ENCODE measurements at places on chromosomes 4 and X. TPM values are rescaled to one million over a fixed set of nuclear protein-coding genes. Genes with fewer than 3 reads are reported as not detected.

GRCh38 chr4:140238351-140239056, 84.5 kb upstream of the MAML3 start:
- no peaks in the 10 kb centered on the region for H3K36me3 ChIP-seq
- H3K4me1 ChIP-seq: peaks cover 43% of the 10 kb centered on the region
- no peaks in the 10 kb centered on the region for H3K27me3 ChIP-seq
- no peak overlapping the region for H3K4me3 ChIP-seq
- H3K27ac ChIP-seq: peak overlapping the region; percentile 81
- DNase-seq: no peak

DNA sequence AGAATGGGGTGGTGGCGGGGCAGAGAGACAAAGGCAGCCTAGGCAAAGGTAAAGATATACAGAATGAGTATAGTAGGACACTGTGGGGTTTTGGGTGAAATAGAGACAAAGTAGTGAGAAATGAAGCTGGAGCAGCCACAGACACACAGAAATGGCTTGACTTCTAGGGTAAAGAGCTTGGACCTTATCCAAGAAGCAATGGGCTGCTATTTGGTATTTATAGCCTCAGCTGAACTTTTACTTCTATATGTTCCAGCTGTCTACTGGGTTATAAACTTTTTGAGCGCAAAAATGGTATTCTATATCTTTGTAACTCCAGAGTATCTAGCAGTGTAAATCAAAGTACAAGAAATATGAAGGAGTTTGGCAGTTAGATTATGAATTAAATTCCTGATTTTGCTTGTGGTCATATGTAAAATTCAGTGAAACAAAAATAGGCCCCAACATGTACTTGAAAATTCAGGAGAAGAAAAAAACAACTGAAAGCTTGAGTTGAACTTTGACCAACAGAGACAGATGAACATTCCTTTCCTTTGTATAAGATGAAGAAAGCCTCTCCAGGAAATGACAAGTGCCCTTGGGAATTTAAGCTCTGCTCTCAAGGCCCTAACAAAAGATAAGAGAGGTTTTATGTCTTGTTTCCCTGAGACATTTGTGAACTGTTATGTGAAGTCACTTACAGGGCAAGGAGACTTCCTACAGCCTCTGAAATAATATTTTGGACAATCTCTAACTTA, 354.1 kb downstream of the CHIC1 start:
- H3K4me3 ChIP-seq: no peak overlapping the region
- H3K36me3 ChIP-seq: no peaks in the 10 kb centered on the region
- no peaks in the 10 kb centered on the region for H3K27me3 ChIP-seq
- no peak for DNase-seq
- H3K27ac ChIP-seq: no peak overlapping the region
- H3K4me1 ChIP-seq: no peaks in the 10 kb centered on the region

- H3K27me3 ChIP-seq: no peaks in the 10 kb centered on the region
- DNase-seq: no peak
- no peaks in the 10 kb centered on the region for H3K36me3 ChIP-seq
- H3K27ac ChIP-seq: no peak overlapping the region
- peak overlapping the region; percentile 19 for H3K4me3 ChIP-seq
Measured at GRCh38 chr4:52076731-52077130, 25.6 kb downstream of the SPATA18 start.

DNA sequence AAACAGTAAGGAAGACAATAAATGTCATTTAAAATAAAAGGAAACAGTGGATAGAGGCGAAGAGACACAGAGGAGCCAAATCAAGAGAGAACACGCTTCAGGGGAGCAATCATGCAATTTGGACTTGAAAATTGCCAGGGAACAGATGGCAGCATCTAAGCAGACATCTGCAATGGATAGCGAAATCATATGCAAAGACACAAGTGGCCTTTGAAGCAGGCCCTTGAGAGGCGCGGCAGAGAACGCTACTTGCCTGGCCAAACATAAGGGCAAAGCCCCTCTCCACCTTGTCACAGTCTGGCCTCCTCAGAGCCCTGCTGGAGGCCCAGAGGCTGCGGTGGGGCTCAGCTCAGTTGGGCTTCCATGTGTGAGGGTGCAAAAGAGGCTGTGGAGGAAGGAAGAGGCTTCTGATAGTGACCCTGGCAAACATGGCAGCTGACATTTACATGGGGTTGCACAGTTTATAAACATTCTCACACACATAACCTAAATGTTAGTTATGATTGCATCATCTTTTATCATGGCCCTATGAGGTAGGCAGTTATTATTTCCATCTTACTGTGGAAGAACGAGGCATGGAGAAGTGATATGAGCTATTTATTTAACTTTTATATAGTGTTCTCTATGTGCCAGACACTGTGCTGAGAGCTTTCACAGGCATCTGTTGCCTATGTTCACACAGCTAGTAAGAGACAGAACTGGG, 18.3 kb downstream of the ADGRG4 start:
- no peaks in the 10 kb centered on the region for H3K36me3 ChIP-seq
- H3K27ac ChIP-seq: no peak overlapping the region
- no peaks in the 10 kb centered on the region for H3K27me3 ChIP-seq
- H3K4me1 ChIP-seq: no peaks in the 10 kb centered on the region
- no peak for DNase-seq
- H3K4me3 ChIP-seq: no peak overlapping the region

DNA sequence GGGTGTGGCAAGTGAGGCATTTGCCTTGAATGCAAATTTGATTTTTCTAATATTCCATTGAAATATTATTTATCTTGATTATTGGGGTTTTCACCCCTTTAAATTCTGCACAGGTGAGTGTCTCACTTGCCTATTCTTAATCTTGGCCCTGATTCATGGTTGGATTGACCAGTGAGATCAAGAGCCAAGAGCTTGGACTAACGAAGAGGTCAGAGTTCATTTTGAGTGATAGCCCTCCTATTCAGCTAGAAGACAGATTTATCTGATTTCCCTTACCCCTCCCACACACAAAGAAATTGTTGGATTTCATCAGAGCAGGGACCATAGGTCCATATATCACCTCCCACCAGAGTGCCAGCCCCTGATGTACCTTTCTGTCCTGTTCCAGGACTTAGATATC, 11.6 kb upstream of the ACOT9 start:
- H3K27me3 ChIP-seq: no peaks in the 10 kb centered on the region
- no peak overlapping the region for H3K4me3 ChIP-seq
- DNase-seq: no peak
- no peaks in the 10 kb centered on the region for H3K4me1 ChIP-seq
- H3K36me3 ChIP-seq: no peaks in the 10 kb centered on the region
- H3K27ac ChIP-seq: no peak overlapping the region

- no peaks in the 10 kb centered on the region for H3K27me3 ChIP-seq
- H3K4me3 ChIP-seq: no peak overlapping the region
- H3K27ac ChIP-seq: no peak overlapping the region
- peaks cover 42% of the 10 kb centered on the region for H3K4me1 ChIP-seq
- DNase-seq: no peak
Measured at GRCh38 chr4:101102114-101102742, 245.1 kb downstream of the PPP3CA start.

DNA sequence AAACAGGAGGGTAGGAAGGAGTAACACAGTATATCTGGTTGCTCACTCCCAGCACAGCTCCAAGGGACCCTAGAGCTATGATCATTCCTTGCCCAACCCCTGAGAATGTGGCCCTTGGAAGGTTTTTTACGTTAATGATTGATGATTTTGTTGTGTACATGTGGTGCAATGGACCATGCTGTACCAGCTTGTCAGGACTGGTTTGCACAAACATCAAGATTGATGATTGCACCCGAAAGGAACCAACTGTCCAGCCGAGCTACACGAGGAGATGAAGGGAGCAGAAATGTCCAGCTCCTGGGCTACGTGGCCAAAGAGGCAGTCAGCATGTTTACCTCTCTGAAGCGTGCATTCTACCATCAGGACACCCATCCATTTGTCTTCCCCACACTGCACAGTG, 83.2 kb upstream of the USP9X start:
- no peak overlapping the region for H3K27ac ChIP-seq
- no peaks in the 10 kb centered on the region for H3K4me1 ChIP-seq
- DNase-seq: no peak
- no peak overlapping the region for H3K4me3 ChIP-seq

- H3K27me3 ChIP-seq: no peaks in the 10 kb centered on the region
- no peak overlapping the region for H3K4me3 ChIP-seq
- no peak overlapping the region for H3K27ac ChIP-seq
- H3K4me1 ChIP-seq: no peaks in the 10 kb centered on the region
Measured at GRCh38 chrX:78168065-78168464, 28.6 kb upstream of the TAF9B start.

GRCh38 chr4:89314291-89314690, 6.7 kb upstream of the GPRIN3 start:
- no peaks in the 10 kb centered on the region for H3K36me3 ChIP-seq
- no peak overlapping the region for H3K27ac ChIP-seq
- H3K4me1 ChIP-seq: no peaks in the 10 kb centered on the region
- no peak for DNase-seq
- H3K4me3 ChIP-seq: no peak overlapping the region

DNA sequence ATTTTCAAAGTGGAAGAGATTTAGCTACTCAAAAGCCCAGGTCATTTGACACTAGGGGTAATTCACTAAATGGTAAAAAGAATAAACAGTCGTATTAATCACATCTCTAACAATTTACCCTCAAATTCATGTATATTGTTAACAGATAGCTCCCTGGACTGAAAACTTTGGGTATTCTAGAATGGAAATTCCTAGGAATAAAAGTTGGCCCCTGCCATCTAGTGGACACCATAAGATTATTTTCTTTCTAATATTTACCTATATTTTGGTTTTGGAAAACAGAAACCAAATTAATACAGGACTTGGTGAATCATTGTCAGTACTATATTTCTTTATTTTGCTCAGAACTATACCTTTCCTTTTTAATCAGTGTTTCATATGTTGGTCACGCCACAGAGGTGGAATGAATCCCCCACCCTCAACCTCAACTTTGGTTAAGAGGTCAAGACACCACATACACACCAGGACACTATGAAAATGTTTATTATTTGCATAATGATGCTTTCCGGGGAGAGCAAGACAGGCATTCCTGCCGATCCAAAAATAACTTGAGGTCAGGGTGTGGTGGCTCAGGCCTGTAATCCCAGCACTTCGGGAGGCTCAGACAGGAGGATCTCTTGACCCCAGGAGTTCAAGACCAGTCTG, 96.2 kb upstream of the APOOL start:
- no peak overlapping the region for H3K4me3 ChIP-seq
- no peak for DNase-seq
- H3K27ac ChIP-seq: no peak overlapping the region
- H3K36me3 ChIP-seq: no peaks in the 10 kb centered on the region

DNA sequence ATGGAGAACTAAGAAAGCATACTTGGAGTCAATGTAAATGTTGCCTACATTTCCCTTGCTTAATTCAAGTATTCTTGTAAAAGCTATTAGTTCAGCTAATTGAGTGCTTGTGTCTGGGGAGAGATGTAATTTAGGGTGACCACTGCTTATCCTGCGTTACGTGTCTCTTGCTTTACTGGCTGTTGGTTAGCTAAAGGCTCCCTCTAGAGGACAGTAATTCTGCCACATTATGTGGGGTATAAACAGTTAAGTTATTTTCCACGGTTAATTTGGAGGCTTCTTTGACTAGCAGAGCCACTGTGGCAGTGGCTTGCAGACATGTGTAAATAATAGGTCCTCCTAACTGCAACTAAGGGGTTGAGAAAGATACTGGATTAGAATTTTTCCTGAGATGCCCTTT, 25.3 kb upstream of the NAF1 start:
- H3K27ac ChIP-seq: no peak overlapping the region
- DNase-seq: no peak
- no peak overlapping the region for H3K4me3 ChIP-seq
- no peaks in the 10 kb centered on the region for H3K4me1 ChIP-seq
- no peaks in the 10 kb centered on the region for H3K27me3 ChIP-seq

GRCh38 chrX:153305972-153306371, 15.6 kb downstream of the PNMA6F start:
- H3K36me3 ChIP-seq: no peaks in the 10 kb centered on the region
- no peak overlapping the region for H3K4me3 ChIP-seq
- no peaks in the 10 kb centered on the region for H3K4me1 ChIP-seq
- no peak for DNase-seq

GRCh38 chr4:140937866-140938265, 181.7 kb upstream of the TBC1D9 start:
- peaks cover 13% of the 10 kb centered on the region for H3K4me1 ChIP-seq
- H3K27ac ChIP-seq: peak overlapping the region; percentile 21
- DNase-seq: no peak
- H3K27me3 ChIP-seq: no peaks in the 10 kb centered on the region
- no peak overlapping the region for H3K4me3 ChIP-seq
- no peaks in the 10 kb centered on the region for H3K36me3 ChIP-seq

GRCh38 chr4:77776182-77777134, 42.7 kb downstream of the CNOT6L start:
- no peaks in the 10 kb centered on the region for H3K27me3 ChIP-seq
- no peak overlapping the region for H3K4me3 ChIP-seq
- no peak overlapping the region for H3K27ac ChIP-seq
- no peak for DNase-seq
- H3K4me1 ChIP-seq: peaks cover 21% of the 10 kb centered on the region
- H3K36me3 ChIP-seq: peaks cover 33% of the 10 kb centered on the region

- H3K27ac ChIP-seq: no peak overlapping the region
- H3K27me3 ChIP-seq: no peaks in the 10 kb centered on the region
- DNase-seq: no peak
- H3K36me3 ChIP-seq: no peaks in the 10 kb centered on the region
- H3K4me3 ChIP-seq: no peak overlapping the region
Measured at GRCh38 chrX:370963-371745, 15.6 kb downstream of the PPP2R3B start.

DNA sequence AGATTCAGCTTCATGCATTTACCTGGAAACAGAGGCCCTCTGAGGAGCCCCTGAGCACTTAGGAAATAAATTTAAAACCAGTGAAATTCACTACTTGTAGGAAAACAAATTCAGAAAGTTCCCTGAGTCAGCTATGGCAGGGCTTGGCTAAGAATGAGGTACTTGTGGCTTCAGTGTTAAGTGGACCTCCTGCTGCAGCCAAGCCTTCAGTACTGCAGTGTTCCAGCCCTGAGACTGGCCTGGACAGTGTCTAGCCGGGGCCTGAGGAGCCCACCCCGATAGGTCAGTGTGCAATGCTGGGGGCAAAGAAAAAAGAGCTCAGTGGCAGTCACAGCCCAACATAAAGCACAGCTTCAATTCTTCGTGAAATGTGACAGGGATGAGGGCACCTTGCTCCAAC, 41.9 kb downstream of the F11 start:
- H3K36me3 ChIP-seq: no peaks in the 10 kb centered on the region
- no peak overlapping the region for H3K27ac ChIP-seq
- H3K4me3 ChIP-seq: no peak overlapping the region
- no peaks in the 10 kb centered on the region for H3K4me1 ChIP-seq

GRCh38 chr4:38723726-38724474, 58.9 kb downstream of the TLR10 start:
- no peaks in the 10 kb centered on the region for H3K36me3 ChIP-seq
- H3K27me3 ChIP-seq: no peaks in the 10 kb centered on the region
- no peak overlapping the region for H3K27ac ChIP-seq
- no peaks in the 10 kb centered on the region for H3K4me1 ChIP-seq
- no peak overlapping the region for H3K4me3 ChIP-seq

GRCh38 chr4:177297785-177298391, 11.8 kb upstream of the NEIL3 start:
- H3K4me3 ChIP-seq: no peak overlapping the region
- no peak for DNase-seq
- H3K36me3 ChIP-seq: no peaks in the 10 kb centered on the region
- H3K27ac ChIP-seq: no peak overlapping the region
- no peaks in the 10 kb centered on the region for H3K4me1 ChIP-seq

The KIAA0232 gene
- total RNA-seq: 29.0 TPM

The VCX3B gene
- not detected for total RNA-seq

The SPANXN3 gene
- total RNA-seq: not detected

All from vagina (tissue), 2 donors.